ENCODE measurements at places on chromosomes 6 and 20. TPM values are rescaled to one million over a fixed set of nuclear protein-coding genes. Genes with fewer than 3 reads are reported as not detected.

GRCh38 chr6:136525586-136526195, 24.5 kb downstream of the MAP7 start:
- peaks cover 29% of the 10 kb centered on the region for H3K27me3 ChIP-seq
- DNase-seq: no peak
- H3K36me3 ChIP-seq: no peaks in the 10 kb centered on the region
- no peak overlapping the region for H3K27ac ChIP-seq

The ZSWIM3 gene
- total RNA-seq: 3.5 TPM

DNA sequence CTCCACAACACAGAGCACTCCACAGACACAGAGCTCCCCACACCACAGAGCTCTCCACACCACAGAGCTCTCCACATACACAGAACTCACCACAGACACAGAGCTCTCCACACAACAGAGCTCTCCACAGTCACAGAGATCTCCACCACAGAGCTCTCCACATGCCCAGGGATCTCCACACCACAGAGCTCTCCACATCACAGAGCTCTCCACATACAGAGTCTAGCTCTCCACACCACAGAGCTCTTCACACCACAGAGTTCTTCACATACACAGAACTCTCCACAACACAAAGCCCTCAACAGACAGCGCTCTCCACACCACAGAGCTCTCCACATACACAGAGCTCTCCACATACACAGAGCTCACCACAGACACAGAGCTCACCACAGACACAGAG, 55.3 kb downstream of the ERMARD start:
- peaks cover 49% of the 10 kb centered on the region for H3K27me3 ChIP-seq
- no peak for DNase-seq
- H3K4me1 ChIP-seq: peaks cover 52% of the 10 kb centered on the region
- H3K36me3 ChIP-seq: no peaks in the 10 kb centered on the region

- peak overlapping the region; percentile 94 for H3K27ac ChIP-seq
- DNase-seq: no peak
- H3K27me3 ChIP-seq: peaks cover 8% of the 10 kb centered on the region
- H3K4me3 ChIP-seq: peak overlapping the region; percentile 92
- peaks cover 59% of the 10 kb centered on the region for H3K36me3 ChIP-seq
- peaks cover 53% of the 10 kb centered on the region for H3K4me1 ChIP-seq
These were observed 1.9 kb downstream of the SYNCRIP start for GRCh38 chr6:85640821-85641220.

GRCh38 chr20:31607640-31608250, 2.7 kb downstream of the ID1 start:
- no peak overlapping the region for H3K27ac ChIP-seq
- no peak overlapping the region for H3K4me3 ChIP-seq
- H3K27me3 ChIP-seq: peaks cover 85% of the 10 kb centered on the region
- DNase-seq: no peak
- H3K4me1 ChIP-seq: peaks cover 25% of the 10 kb centered on the region
- H3K36me3 ChIP-seq: no peaks in the 10 kb centered on the region
